ENCODE measurements at places on chromosomes 7 and 10.

- DNase-seq, result no peak
These were observed 58.0 kb downstream of the GNAT3 start for GRCh38 chr7:80453699-80454340.

DNA sequence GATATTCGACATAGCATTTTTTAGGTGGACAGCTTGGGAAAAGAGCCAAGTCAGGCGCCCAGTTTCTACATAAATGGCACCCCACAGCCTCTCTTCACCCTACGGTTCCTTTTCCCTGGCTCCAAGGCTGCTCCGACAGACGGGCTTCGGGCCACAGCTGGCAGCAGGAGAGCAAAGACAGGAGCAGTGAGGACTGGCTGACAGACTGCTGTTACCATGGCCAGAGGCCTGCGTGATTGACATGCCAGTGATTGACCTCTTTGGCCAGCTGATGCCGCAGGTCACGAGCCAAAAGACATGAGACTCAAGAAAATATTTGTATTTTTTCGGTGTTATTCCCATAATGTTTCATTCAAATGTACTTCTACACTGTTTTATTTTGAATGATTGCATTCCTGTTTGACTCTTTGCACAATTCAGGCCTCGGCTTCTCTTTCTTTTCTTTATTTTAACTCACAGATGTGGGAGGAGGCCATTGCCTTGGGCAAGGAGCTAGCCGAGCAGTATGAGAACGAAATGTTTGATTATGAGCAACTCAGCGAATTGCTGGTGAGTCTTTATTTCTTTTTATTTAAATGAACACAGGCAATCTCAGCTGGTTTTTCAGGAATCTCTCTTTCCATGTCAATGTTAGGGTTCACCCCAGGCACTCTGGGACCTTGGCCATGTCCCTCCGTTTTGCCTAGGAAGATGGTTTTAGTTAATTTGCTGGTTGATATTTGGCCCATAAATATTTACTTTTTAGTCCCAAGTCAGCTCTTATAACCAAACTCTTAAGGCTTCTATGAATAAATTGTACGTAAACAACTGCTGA is 146.3 kb upstream of the NPS start:
- DNase-seq, result no peak

GRCh38 chr10:98195120-98195519 is 60.7 kb downstream of the R3HCC1L start:
- no peak for DNase-seq

DNA sequence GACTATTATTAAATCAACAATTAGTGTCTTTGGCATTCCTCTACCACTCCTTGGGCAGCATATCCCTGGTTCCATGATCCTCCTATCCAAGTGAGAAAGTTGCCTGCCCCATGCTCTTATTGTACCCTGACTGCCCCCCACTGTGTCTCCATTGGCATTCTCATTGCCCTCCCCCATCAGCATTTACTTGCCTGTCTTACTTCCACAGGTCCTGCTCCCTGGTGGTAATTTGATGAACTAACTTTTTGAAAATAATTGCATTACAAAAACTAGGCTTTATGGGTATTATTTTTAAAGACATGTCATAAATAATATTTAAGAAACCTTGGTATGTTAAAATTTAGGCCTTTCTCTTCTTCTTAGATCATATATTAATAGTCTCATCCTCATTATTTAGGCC is 346.4 kb downstream of the PCLO start:
- DNase-seq, result no peak

DNA sequence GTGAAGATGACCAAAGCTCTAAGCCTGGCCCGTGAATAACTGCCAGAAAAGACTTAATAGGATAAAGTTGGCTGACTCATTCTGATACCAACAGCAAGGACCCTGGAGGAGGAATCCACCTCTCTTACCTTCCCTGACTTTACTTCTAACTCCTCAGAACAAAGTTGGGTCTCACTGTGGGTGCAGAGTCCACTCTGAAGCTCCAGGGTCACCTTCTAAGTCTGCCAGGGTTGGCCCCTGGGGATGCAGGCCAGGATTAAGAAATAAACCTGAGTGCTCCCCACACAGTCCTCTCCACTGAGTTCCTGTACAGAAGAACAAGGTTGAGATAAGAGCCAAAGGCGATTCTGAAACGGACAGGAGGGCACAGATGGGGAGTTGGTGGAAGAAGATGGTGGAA is 54.4 kb downstream of the GPR26 start:
- no peak for DNase-seq

DNA sequence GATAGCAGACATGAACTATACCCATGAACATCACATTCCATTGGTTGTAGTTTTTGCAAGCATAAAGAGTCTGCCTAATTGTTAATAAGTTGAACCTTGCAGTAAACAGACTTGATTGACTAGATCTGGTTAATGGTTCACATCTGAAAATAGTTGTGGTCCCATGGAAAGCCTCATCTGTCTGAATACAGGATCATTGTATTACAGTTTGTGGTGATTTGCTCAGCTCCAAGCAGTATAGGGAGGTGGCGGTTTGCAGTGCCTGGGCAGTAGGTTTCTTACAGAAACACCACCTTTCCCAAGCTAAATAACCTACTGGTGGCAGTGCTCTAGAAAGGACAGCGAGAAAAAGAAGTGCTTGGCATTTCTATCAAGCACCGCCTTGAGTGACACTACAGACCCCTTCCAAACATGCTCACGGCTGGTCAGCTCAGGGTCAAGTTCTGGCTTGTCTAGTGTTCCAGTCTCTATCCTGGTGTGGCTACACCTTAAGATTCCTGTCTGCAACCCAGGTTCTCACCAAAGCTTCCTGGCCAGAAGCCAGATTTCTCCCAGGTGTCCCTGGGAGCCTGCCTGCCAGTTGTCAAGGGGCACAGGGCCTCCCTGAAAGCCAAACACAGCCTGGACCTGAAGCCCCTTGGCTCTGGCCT is 119.9 kb downstream of the FANK1 start:
- no peak for DNase-seq

GRCh38 chr7:1968397-1969111 is 264.2 kb downstream of the MAD1L1 start:
- DNase-seq, result no peak

DNA sequence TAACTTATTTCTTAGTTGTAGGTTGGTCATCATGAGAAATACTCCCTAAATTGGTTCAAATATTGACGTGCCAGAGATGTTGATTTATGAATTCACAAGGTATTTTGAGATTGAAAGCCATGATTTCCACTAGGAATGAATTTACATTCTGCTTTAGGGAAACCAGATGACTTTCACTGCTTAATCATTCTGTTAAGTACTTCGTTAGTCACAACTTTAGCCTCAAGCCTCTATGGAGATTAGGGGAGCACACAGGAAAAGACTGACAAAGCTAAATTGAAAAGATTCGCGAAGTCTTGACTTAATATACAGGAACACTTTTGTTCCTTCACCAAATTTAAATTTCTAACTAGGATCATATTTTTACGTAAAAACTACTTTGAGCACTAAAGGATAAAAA is 250.4 kb upstream of the CACNA2D1 start:
- no peak for DNase-seq

GRCh38 chr10:59106441-59106840 is 70.0 kb upstream of the PHYHIPL start:
- DNase-seq, result no peak

DNA sequence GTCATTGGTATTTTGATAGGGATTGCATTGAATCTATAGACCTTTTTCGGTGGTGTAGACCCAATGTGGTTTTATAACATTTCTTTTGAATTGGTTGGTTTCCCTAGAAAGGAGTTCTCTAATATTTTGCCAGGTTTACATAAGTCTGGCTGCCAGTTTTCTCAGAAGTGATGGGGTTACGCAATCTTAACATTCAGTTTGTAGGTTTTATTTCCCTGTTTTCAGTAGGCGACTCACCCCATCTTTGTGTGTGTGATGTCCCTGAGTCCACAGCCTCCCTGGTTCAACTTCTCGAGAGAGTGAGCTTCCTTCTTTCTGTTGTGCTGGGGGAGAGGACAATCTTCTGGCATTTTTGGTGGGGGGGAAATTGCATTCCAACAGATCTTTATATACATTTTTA is 9.6 kb upstream of the KIF5B start:
- DNase-seq, result no peak

- no peak for DNase-seq
These were observed 21.7 kb upstream of the JAKMIP3 start for GRCh38 chr10:132043861-132044695.

GRCh38 chr10:131921184-131921583 is 20.4 kb downstream of the PPP2R2D start:
- no peak for DNase-seq

- no peak for DNase-seq
These were observed 27.7 kb upstream of the SLC25A13 start for GRCh38 chr7:96349572-96349971.

DNA sequence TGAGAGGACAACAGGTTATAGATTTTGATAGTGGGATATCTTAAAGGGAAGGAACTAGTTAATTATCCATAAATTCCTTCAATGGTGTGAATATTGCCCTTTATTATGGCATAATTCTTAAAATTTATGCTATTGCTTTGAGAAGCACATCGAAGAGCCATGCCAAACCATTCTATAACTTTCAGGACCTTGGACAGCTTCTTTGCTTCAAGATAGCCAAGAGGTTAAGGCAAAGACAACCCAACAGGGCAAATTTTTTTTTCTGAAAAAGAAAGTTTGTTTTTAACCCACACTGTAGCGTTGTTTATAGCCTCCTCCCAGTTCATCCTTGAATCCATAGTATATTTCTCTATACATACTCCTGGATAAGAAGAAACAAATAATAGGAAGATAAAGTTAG is 103.2 kb downstream of the NRG3 start:
- no peak for DNase-seq

DNA sequence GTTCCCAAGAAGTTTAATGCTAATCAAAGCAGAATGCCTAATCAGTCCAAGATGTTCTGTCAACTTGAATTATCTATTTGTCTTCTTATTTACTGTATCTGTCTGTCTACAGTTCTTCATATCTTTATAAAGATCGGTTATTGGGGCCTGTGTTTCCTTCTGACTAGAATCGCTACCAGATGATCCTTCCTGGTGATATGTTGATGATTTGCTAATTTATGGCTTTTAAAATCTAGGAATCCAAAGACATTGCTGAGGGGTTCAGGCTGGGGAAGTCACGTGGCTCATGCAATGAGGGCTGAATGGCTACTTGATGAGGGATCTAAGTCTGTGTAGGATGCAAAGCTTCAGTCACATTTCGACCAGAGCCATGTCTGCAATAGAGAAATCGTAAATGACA is 536.3 kb downstream of the KCNMA1 start:
- DNase-seq, result no peak

GRCh38 chr10:14329746-14330173 is 964 bp downstream of the FRMD4A start:
- no peak for DNase-seq

DNA sequence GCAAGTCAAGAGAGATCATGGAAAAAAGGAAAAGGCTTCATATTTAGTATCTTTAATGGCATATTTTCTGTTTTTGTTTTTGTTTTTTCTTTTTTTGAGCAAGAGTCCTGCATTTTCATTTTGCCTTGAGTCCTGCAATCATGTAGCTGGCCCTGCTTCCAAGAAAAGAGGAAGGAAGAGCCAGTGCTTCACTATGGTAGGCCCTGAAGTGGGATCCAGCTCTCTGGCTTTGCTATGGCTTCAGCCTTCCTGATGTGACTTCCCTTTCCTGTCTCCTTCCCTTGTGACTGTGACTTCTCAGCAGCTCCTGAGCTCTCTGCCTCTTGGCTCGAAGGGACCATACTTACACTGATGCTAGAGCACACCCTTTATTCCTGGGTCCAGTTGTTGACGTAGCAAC is 512.3 kb downstream of the INHBA start:
- no peak for DNase-seq

GRCh38 chr10:525565-526315 is 163.7 kb downstream of the DIP2C start:
- peak; percentile 14 for DNase-seq

- DNase-seq, result peak; percentile 94
These were observed at the start of gene ECHS1 for GRCh38 chr10:133373174-133374090. ECHS1 (minus strand) TSS chr10:133373354; CDS start chr10:133373333, 21 bp downstream.

- DNase-seq, result no peak
These were observed 178.0 kb upstream of the GLI3 start for GRCh38 chr7:42414941-42415505.

- no peak for DNase-seq
These were observed 110.8 kb downstream of the REEP3 start for GRCh38 chr10:63631991-63632390.

DNA sequence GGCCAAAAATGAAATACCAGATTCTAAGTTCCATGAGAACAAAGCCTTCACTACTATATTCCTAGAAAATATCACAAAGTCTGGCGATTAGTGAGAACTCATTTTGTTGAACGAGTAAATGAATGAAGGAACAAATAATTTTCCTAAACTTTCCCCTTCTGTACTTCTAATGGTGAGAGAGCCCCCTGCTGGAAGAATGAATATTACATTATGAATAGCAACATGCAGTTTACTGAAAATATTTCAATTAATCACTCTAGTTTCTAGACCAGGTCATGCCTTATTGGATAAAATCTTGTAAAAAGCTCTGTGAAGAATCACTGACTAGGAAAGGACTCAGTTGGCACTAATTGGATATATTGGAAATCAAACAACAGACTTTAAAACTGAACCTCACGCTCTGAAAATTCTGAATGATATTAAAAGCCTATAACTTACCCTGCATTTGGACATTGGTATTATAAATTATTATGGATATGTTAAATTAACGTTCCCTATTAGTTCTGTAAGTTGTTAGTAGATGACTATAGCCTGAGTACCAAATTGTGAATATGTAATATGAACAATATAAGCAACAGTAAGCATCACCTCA is 32.4 kb upstream of the MTPN start:
- no peak for DNase-seq

GRCh38 chr10:43348511-43349312 is 22.7 kb upstream of the FXYD4 start:
- peak; percentile 70 for DNase-seq

- peak; percentile 35 for DNase-seq
These were observed 83.8 kb upstream of the GPR26 start for GRCh38 chr10:123582084-123582989.

- DNase-seq, result no peak
These were observed 79.3 kb downstream of the OAT start for GRCh38 chr10:124339119-124340032.

GRCh38 chr10:69387500-69387899 is 29.2 kb downstream of the TACR2 start:
- DNase-seq, result no peak

- no peak for DNase-seq
These were observed 70.7 kb downstream of the CPVL start for GRCh38 chr7:29075606-29076005.
